ENCODE measurements at places on chromosomes 6 and 20. TPM values are rescaled to one million over a fixed set of nuclear protein-coding genes. Genes with fewer than 3 reads are reported as not detected.

CST5 gene
- not detected for total RNA-seq

EEF1A2 gene
- 1.7 TPM for total RNA-seq

LY6G6D gene
- not detected for total RNA-seq

CALHM4 gene
- not detected for total RNA-seq

LGSN gene
- under 0.01 TPM for total RNA-seq

BACH2 gene
- 1.5 TPM for total RNA-seq

TRAPPC3L gene
- under 0.01 TPM for total RNA-seq

HMGCLL1 gene
- 0.51 TPM for total RNA-seq

ELOVL4 gene
- total RNA-seq = 4.6 TPM

PRDM13 gene
- total RNA-seq = not detected

SAMD3 gene
- total RNA-seq = 2.8 TPM

ISM1 gene
- total RNA-seq = 0.26 TPM

TREML2 gene
- total RNA-seq = not detected

- no peak for DNase-seq
Observed at GRCh38 chr6:108052706-108053105, 21.8 kb downstream of the OSTM1 start.

- no peak for DNase-seq
Observed at GRCh38 chr6:43937236-43938177, 167.5 kb downstream of the VEGFA start.

DNA sequence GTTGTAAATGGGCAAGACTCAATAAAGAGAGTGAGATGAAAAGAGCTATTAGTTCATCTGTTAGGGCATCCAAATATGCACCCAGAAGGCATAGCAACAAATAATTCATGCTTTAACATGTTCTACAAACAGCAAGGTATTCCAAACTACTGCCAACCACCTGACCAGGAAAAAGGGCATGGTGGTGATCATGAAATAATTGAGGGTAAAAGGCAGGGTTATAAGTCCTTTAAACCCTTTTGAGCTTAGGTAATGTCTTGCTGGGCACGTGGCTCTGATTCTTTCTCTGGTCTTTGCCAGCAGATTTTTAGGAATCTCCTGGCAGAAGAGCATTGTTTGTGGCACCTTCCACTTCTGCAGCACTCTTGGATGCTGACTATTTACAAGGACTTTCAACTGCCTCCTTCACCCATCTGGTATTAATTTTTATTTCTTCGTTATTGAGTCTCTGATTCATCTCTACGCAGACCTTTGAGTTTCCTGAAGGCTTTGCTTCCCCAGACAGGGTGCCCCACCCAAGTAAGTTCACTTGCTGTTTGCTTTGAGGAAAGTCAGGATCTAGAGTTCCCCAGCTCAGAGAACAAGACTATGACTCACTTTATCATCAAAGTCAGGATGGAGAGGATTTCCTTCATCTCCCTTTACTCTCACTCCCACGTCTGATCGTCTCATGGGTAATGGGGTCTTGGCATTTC lies 83.4 kb upstream of the NEDD9 start:
- DNase-seq = peak; percentile 86

DNA sequence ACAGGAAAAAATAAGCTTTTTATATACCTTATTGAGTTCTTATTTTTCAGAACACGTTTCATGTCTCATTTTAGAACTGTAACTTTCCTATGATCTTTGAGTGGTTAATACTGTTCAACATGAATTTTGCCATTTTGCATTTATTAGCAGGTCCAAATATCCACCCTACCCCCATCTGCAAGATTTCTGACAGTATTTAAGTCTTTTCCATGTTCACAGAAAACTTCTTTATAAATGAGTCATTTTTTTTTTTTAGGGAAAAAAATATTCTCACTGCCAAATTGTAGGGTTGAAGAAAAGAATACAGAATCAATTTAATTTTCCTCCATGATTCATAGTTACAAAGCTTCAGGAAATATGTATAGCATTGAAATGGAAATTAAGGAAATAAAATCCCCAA lies 101.8 kb downstream of the COL21A1 start:
- peak; percentile 33 for DNase-seq

DNA sequence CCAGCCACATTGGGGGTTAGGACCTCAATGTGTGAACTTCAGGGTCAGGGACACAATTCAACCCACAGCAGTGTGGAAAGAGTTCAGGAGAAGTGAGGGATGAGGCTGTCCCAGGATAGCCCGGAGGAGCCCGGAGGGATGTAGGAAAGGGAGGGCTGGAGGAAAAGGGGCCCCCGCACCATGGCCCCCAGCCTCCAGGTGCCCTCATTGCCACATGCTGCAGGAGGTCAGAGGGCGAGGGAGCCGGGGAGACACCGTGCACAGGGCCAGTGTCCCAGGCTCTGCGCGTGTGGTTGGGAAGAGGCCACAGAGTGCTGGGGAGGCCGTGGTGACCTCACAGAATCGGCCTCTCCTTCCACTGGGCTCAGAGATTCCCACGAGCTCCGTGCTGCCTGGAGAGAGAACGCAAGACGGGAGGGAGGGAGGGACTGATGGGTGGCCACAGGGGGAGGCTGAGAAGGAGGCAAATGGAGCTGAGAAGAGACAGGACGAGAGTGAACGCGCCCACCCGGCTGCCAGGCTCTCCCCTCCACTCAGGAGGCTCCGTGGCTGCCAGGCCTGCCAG lies 215.1 kb downstream of the DLL1 start:
- DNase-seq = no peak

DNA sequence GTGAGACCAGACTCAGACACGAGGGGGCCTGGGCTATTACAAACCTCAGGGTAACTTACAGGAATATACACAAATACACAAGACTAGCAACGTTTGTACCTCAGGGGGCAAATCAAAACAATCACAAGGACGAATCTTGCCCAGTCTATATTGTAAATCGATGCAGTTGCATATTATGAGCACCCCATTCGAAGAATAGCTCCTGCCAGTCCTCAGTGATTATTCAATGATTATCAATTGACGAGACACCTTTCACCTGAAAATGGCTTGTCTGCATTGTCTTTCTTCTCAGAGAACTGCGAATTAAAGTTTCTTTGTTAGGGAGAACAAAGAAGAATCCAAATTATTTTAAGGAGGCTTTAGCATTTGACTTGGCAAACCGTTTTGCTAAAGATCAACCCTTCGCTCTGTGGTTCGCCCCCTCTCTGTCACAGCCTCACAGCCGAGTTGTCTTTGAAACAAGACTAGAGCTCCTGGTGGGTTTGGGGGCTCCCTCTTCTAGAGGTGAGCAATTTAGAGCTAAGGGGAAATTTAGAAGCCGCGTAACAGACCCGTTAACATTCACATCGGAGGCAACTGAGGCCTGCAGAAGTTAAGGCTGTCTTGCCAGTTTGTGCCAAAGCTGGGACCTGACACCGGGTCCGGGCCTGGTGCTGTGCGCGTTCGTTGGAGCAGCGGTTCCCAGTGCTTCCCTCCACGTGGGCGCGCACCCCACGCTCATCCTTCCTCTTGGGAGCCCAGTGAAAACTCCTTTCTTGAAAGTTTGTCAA lies 24.9 kb upstream of the MAP3K7 start:
- DNase-seq = peak; percentile 9

DNA sequence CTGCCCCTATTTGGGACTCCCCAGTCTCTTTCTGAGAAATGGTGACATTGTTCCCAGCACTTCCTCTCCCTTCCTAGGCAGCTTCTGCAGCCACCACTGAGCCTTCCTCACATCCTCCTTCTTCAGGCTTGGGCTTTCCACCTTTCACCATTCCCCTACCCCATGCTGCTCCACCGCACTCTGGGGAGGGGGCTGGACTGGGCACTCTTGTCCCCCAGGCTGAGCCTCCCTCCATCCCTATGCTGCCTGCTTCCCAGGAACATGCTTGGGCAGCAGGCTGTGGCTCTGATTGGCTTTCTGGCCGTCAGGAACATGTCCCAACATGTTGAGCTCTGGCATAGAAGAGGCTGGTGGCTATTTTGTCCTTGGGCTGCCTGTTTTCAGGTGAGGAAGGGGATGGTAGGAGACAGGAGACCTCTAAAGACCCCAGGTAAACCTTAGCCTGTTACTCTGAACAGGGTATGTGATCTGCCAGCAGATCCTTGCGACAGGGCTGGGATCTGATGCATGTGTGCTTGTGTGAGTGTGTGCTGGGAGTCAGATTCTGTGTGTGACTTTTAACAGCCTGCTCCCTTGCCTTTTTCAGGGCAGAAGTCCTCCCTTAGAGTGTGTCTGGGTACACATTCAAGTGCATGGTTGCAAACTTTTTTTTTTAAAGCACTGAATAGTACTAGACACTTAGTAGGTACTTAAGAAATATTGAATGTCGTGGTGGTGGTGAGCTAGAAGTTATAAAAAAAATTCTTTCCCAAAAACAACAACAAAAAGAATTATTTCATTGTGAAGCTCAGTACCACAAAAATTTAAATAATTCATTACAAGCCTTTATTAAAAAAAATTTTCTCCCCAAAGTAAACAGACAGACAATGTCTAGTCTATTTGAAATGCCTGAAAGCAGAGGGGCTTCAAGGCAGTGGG lies 2.1 kb upstream of the CDKN1A start:
- DNase-seq = peak; percentile 61

- DNase-seq = no peak
Observed at GRCh38 chr6:51266604-51267003, 447.9 kb downstream of the TFAP2B start.

- no peak for DNase-seq
Observed at GRCh38 chr6:95768539-95768938, 191.2 kb downstream of the MANEA start.

- DNase-seq = no peak
Observed at GRCh38 chr6:132865829-132866228, 51.5 kb downstream of the RPS12 start.

DNA sequence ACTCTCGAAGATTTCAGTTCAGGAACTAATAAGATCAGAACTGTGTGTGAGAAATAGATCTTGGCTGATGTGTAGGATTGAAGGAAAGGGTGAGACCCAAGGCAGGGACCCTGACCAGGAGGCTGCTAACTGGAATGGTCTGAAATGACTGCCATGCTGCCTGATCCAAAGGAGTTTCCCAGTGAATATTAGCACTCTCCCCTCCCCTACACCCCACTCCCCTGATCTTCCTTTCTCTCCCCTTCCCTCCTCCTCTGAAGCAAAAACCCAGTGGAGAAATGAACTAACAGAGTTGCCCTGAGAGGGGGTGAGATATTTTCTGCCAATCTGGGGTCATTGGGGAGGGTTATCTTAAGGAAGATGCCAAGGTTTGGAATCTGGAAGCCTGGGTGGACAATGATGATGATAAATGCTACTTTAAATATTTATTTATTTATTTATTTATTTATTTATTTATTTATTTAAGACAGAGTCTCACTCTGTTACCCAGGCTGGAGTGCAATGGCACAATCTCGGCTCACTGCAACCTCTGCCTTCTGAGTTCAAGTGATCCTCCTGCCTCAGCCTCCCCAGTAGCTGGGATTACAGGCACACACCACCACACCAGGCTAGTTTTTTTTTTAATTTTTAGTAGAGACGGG lies 371.0 kb upstream of the CHD6 start:
- DNase-seq = no peak

- DNase-seq = peak; percentile 56
Observed at GRCh38 chr6:125872259-125872921, 81.6 kb downstream of the NCOA7 start.

DNA sequence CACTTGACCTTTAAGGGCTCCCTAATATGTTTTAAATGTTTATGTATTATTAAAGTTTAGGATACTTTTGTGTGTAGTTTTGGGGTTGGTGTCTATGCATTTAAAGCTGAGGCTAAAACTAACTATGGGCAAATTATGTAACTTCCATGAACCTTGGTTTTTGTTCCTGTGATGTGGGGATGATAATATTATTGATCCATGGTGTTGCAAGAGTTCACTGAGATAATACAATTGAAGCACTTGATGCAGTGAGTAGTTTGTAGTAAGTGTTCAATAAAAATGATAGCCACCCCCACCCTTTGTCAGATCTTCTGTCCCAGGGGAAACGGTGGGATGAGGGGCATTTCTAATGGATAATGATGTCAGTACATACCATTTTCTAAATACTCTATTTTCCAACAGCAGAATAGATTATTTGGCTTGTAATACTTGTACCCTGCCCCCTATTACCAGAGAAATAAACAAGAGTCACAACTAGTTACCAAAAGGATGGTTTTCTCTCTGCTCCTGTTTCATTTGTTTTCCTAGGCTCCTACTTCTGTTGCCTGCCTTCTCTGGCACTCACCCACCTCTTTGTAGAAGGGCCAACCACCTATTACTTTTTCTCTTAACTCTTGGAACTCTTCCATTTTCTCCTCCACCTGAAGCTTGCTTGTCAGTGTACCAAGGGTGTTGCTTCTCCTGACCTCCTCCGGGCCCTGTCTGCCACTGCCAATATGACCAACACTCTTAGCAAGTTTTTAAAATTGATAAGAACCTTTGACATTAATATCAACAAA lies 97.9 kb downstream of the RCAN2 start:
- DNase-seq = no peak

DNA sequence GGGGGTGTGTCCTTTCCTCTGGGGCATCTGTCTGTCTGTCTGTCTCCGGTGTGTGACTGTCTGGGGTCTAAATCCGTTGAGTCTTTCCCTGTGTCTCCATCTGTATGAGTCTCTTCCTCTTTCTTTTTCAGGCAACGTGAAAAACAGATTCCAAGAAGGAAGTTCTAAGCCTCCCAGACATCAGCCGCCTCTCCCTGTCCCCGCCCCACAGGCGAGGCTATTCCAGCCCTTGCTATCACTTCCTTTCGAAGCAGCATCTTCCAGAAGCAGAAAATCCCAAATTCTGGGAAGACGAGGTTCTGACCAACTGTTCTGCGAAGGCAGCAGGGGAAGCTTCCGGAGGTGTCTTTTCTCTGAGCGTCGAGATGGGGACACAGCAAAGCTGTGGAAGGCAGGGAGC lies 34.0 kb downstream of the PMEPA1 start:
- no peak for DNase-seq

GRCh38 chr6:39303425-39304153 lies 10.6 kb downstream of the KCNK17 start:
- DNase-seq = no peak

GRCh38 chr20:24746351-24746685 lies 202.8 kb upstream of the CST7 start:
- DNase-seq = no peak

- no peak for DNase-seq
Observed at GRCh38 chr6:159490298-159490937, 202.6 kb downstream of the SOD2 start.

DNA sequence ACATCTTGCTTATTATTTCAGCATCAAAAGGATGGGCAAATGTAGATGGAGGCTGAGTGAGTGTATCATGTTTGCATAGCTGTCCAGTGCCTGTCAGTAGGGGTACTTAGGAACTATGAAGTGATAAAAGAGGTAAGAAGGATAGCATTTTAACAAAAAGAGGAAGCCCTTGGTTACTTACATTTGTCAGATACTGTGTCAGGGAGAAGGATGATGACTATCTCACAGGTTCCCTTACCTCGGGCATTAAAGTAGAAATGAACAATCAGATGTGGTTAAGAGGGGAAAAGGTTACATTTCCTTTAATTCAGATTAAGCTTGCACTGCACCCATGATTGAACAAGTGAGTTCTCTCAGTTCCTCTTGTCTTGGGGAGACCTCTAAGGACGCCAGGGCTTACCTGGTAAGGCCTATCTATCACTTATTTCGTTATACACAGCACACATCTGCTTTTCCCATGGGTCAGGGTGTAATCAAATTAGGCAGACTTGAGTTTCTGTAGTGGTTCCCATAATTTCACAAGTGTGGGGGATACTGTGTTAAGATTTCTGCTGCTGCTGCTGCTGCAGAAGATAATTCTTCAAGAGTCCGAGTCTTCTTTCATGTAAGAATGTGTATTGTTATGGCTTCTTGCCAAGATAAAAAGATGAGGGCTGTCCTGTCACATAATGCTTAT lies 4.5 kb downstream of the FOXO3 start:
- no peak for DNase-seq
